Muscle of back (tissue), 13 donors: ENCODE measurements at places on chromosomes 6 and 20.

DNA sequence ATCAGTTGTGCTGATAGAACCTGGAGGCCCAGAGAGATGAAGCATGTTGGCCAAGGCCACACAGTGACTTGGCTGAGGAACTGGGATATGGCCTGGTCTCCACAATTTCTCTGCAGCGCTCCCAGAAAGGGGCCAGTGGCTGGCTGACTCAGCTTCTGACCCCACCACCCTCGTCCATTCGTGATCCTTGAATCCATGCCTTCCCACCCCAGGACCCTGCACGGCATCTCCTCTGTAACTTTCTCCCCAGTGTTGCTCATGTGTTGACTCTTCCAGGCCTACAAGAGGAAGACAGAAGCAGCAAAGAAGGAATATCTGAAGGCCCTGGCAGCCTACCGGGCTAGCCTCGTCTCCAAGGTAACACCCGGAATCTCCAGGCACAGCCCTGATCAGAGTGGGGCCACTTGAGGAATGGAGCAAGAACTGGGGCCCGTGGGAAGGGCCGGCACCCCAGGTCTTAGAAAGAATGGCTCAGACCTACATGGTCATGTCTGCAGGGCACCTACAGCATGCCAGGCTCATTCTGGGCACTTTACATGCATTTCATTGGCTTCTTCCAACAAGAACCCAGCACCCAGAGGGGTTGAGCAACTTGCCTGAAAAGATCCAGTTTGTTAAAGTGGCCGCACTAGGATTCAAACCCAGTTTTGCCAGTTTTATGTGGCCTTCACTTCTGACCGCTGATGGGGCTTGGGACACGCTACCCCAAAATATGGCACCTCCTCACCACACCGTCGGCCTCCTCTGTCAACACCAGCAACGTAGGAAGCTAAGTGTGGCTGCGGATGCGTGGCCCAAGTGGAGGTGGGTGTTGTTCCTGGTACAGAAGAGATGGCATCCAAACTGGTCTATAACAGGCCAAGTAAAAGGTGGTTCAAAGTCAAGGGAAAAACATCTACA, 122.2 kb downstream of the JPH2 start:
- DNase-seq = no peak

GRCh38 chr20:2521369-2522305, 12.9 kb upstream of the ZNF343 start:
- no peak for DNase-seq

DNA sequence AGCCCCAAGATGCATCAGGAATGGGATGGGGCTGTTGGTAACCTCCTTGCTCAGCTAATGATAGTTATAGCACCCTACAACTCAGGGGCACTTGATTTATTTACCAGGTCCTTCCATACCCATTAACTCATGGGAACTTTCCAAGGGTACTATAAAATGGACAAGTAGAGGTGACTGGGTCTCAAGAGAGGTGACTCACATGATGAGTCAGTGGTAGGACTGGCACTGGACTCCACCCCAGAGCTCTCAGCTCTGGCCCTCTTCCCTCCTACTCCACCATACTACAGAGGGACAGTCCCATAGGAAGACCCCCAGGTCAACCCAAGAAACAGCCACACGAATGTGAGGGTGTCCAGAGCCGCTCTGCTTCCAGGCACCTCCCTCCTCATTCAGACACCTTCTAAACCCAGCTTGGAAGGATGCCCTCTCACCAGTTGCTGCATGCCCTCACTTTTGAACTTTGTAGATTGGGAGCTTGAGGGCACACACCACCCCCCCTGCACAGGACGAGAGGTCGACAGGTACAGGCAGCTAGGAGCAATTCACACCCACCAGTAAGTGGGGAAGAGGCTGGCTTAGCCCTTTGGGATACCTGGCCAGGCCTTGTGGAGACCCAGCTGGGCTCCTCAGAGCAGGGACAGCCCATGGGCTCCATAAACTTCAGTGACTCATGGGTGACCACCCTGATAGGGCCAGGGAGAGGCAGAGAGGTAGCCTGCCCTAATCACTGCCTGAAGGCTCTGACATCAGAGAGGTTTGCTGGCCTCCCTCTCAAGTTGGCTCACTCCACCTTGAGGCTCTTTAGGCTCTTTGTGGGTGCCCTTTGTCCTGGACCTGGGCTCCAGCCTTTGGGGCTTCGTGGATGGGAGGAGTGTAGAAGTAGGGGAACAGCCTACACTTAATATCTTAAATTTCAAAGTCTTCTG, 81.6 kb upstream of the MLN start:
- no peak for DNase-seq

DNA sequence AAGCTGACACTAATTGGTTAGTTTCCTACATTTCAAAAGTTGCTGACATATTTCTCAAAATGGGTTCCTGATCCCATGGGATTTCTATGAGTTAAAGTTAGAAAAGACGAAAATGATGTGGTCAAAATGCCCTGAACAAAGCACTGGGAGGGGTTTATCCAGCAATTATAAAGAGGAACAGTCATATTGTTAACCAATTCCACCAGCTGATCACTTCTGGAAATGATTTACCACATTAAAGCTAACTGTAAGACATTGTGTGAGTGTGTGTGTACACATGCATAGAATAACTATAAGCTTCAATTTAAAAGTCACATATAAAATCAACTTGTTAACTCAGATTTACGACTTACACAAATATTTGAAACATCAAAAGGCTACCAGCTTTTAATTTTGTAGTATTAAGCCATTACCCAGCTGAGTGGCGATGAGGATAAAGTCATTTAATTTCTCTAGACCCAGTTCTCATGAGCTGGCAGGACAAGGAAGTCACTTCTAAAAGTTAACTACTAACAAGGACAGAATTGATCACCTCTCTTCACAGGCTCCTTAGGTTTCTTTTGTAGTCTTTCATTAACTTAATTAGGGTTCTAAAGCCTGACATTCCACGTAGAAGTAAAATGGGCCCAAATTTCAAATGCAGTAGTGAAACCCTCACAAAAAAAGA, 40.4 kb downstream of the MAN1A1 start:
- DNase-seq = no peak

DNA sequence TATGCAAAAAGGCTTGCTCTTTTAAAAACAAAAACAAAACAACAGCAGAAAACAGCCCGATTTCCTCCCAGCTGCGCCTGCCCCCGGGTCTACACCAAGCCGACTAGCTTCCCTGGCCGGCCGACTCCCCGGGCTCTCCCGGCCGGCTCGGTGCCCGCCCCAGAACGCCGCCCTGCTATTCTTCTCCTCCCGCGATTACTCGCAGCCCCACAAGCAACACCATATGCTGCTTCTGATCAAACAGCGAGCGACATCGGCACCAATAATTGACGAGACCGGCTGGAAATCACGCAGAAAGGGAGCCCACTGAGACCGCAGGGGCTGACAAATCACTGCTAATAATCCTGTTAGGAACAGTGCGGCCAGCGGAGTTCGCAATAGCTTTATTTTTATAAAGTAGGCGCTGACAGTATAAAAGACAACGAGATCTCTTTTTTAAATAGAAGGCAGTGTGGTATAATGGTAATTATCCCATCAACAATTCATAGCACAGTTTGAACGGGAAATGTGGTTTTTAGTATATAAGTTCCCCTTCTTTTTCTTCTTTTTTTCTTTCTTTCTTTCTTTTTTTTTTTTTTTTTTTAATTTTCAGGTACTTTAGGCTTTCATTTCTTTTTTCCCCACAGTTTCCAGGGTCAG, 3.3 kb downstream of the SIM1 start:
- peak; percentile 47 for DNase-seq

DNA sequence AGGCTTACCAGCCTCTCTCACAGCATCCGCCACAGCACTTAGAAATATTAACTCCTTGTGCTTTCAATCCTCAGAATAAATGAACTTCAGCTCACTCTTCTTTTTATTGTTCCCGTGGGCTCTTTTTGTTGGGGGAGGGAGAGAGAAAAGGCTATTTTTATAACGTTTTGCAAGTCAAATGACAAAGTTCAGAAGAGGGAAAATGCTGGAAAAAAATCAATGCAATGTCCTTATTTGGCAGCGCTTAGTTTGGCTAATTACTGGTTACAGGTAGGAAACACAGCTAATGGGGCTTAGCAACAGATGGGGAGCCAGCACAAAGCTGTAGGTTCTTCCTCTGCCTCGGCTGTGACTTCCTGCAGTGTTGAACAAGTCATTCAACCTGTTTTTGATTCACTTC, 1067.0 kb upstream of the MAP3K7 start:
- no peak for DNase-seq

DNA sequence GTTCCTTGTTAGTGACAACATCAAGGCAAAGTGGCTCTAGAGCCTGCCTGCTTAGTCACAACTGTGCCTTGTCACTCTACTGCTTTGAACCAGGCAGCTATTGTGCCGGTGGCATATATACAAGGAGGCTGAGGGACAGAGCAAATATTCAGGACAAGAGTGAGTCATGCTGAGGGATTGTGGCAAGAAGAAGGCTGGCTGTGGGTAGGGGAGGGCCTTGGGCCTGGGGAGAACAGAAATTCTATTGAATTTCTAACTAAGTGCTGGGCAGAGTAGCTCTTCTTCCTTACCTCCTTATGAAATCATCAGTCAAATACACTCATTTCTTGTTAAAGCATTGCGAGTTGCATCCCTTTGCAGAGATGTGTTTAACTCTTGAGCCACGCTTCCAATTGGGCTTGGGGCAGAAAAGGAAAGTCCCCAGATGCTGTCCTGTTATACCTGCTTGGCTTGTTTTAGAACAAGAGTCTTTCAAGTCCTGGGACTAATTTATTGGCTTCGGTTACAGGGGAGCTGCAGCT, 59.7 kb downstream of the PFDN4 start:
- DNase-seq = no peak

DNA sequence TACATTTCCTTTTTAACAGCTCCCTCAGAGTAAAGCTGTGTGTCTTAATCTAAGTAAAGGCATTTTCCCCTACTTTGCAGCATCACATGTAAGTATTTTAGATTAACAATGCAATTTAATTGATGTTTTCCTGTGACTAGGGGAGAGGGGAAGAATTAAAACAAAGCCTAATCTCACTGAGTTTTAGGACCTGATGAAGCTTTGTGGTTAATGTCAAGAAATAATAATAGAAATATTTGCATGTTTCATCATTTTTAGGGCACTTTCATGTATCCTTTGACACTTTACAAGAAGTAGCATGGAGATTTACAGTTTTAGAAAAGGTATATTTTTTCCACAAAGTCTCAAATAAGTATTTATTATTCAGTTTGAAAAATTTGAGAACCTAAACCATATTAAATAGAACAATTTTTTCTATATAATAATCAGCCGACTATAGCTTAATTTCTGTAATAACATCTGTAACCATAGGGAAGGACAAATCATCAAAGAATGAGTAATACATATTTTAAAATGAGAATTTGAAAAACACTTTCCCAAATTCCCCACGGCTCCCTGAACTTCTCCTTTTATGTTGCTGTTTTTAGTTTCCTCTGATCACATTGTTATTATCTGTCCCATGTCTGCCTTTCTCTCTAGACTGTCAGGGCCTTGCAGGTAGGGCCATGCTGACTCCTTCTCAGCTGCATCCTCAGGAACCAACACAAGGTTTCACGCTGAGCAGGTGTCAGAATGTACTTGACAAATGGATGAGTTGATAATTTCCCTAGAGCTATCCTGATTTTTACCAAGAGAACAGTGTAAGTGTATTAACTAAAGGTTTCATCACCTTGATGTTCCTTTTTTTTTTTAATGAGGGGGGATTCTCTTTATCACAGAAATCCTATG, 338.1 kb downstream of the SYNE1 start:
- DNase-seq = no peak

GRCh38 chr20:20364593-20365479, 3.1 kb upstream of the INSM1 start:
- no peak for DNase-seq

GRCh38 chr20:42319252-42320013, 701.3 kb upstream of the CHD6 start:
- no peak for DNase-seq

DNA sequence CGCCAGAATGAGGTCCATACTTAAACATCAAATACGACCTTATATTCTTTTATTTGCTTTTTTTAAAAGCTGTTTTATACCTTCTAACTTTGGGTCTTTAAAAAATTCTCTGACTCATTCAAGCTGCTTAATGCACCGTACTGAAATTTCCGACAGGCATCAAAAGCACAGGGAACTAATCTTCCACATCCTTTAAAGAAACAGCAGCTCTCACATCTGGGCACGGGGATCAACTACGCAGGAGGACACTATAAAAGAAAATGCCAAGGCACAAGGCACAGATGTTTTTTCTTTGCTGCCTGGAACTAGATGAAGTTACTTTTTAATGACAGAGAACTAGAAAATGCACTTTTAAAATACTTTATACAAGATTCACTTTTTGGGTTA, 112.4 kb upstream of the ARG1 start:
- DNase-seq = no peak

- no peak for DNase-seq
Measured at GRCh38 chr6:70874181-70874913, 82.5 kb downstream of the B3GAT2 start.

- no peak for DNase-seq
Measured at GRCh38 chr6:95805699-95806098, 210.1 kb upstream of the FUT9 start.

- peak; percentile 43 for DNase-seq
Measured at GRCh38 chr6:79269877-79270276, 35.4 kb upstream of the HMGN3 start.

- no peak for DNase-seq
Measured at GRCh38 chr6:42013134-42013516, 37.2 kb upstream of the TAF8 start.

DNA sequence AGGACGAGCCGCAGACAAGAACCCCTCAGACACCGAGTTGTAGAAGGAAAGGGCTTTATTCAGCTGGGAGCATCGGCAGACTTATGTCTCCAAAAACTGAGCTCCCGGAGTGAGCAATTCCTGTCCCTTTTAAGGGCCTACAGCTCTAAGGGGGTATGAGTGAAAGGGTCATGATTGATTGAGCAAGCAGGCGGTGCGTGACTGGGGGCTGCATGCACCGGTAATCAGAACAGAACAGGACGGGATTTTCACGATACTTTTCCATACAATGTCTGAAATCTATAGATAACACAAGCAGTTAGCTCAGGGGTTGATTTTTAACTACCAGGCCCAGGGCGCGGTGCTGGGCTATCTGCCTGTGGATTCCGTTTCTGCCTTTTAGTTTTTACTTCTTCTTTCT, 226.4 kb upstream of the PLCB4 start:
- no peak for DNase-seq

- DNase-seq = no peak
Measured at GRCh38 chr6:343960-344815, 47.4 kb upstream of the IRF4 start.

GRCh38 chr20:47411161-47411560, 54.7 kb upstream of the ZMYND8 start:
- no peak for DNase-seq

- no peak for DNase-seq
Measured at GRCh38 chr6:78989191-78989590, 88.9 kb downstream of the PHIP start.
